ENCODE measurements at places on chromosomes 16 and 17. TPM values are rescaled to one million over a fixed set of nuclear protein-coding genes. Genes with fewer than 3 reads are reported as not detected.

The APOBR gene
- under 0.01 TPM for total RNA-seq

The CDT1 gene
- total RNA-seq: 2.9 TPM

The KRTAP3-2 gene
- not detected for total RNA-seq

The GJD3 gene
- total RNA-seq: 2.7 TPM

The FBXL20 gene
- total RNA-seq: 20.3 TPM

The GAS7 gene
- 3.6 TPM for total RNA-seq

The SSH2 gene
- total RNA-seq: 14.4 TPM

The ROGDI gene
- 15.9 TPM for total RNA-seq

The SCIMP gene
- not detected for total RNA-seq

The ZNF469 gene
- total RNA-seq: 5.3 TPM

The PPP1R27 gene
- not detected for total RNA-seq

The PRCD gene
- total RNA-seq: 5.3 TPM

The OTOP3 gene
- not detected for total RNA-seq
